ENCODE measurements at places on chromosomes 3 and 15.

- no peak for DNase-seq
These were observed 19.3 kb downstream of the UBR1 start for GRCh38 chr15:43086551-43086950.

- no peak for DNase-seq
These were observed 203.4 kb upstream of the NSMCE3 start for GRCh38 chr15:29472901-29473445.

GRCh38 chr3:53880396-53881345 lies 1.3 kb downstream of the ACTR8 start:
- DNase-seq: no peak

GRCh38 chr3:54243056-54243931 lies 120.9 kb downstream of the CACNA2D3 start:
- DNase-seq: no peak

DNA sequence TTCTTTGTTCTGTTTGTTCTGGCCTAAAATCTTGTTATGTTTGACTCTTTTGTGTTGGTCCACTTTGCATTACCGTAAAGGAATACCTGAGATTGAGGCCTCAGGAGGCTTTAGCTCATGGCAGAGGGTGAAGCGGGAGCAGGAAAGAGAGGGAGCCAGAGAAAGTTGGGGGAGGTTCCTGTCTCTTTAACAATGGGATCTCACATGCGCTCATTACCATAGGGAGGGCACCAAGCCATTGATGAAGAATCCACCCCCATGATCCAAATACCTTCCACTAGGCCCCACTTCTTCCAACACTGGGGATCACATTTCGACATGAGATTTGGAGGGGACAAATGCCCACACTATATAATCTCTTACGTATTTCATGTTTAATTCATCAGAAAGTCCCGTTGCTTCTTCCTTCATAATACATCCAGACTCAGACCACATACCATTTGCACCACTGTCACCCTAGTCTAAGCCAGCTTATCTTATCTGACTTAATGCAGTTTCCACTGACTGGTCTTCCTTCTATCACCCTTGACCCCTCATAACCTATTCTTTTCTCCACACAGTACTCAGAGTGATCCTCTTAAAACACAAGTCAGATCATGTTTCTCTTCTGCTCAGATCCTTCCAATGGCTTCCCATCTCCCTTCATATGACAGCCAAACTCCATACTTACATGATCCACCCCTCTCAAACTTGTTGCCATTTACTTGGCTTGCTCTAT lies 13.5 kb downstream of the KBTBD8 start:
- no peak for DNase-seq
